ENCODE measurements at places on chromosomes 6 and 20.

GRCh38 chr6:82017288-82017687 is 230.3 kb downstream of the IBTK start:
- no peak for DNase-seq

DNA sequence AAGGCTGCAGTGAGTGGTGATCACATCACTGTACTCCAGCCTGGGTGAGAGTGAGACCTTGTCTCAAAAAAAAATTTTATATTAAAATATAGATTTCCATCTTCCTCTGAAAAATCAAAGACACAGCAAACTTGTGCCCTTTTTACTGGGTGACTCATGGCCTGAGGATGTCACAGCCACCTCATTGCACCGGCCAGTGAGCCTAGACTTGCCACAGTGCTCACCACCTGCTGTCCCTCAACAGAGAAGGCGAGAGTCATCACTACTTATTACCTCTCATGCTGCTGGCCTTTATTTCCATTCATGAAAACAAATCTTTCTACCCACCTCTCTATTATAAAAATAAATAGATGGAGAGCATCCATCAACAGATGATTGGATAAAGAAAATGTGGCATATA is 295.8 kb downstream of the PREX1 start:
- no peak for DNase-seq

- DNase-seq = no peak
Observed at GRCh38 chr20:31494131-31494530, 19.0 kb downstream of the REM1 start.

- no peak for DNase-seq
Observed at GRCh38 chr6:157380458-157380778, 572 bp upstream of the ZDHHC14 start.

GRCh38 chr6:36109092-36109491 is 21.2 kb upstream of the MAPK13 start:
- no peak for DNase-seq

GRCh38 chr6:1242021-1242420 is 69.9 kb upstream of the FOXQ1 start:
- no peak for DNase-seq

DNA sequence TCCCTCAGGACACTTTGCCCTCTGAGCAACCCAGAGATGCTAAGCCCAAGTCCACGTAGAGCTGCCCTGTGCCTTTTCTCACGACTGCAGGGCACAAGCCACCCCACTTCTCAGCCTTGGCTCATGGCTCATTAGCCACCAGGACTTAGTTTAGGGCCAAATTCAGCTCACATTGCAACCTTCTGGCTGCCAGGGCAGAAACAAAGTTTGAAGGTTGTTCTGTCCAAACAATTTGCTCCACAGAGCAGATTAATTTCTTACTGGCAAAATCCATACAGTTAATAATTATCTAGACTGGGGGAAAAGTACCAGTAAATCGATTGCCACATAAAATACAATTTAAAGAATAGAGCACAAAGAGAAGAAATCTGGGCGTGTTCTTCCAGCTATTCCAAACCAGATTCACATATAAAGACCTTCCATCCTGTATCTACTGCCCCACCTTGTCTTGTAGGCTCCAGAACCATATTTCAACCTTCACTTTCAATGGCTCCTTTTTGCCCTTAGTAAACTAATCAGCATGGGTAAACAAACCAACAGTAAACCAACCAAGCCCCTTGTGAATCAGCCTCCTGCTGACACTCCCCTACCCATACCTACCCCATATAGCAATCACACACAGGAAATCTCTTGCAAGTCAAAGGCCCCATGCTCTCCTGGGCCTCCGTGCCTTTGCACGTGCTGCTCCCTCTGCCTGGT is 101.9 kb downstream of the QRSL1 start:
- no peak for DNase-seq

DNA sequence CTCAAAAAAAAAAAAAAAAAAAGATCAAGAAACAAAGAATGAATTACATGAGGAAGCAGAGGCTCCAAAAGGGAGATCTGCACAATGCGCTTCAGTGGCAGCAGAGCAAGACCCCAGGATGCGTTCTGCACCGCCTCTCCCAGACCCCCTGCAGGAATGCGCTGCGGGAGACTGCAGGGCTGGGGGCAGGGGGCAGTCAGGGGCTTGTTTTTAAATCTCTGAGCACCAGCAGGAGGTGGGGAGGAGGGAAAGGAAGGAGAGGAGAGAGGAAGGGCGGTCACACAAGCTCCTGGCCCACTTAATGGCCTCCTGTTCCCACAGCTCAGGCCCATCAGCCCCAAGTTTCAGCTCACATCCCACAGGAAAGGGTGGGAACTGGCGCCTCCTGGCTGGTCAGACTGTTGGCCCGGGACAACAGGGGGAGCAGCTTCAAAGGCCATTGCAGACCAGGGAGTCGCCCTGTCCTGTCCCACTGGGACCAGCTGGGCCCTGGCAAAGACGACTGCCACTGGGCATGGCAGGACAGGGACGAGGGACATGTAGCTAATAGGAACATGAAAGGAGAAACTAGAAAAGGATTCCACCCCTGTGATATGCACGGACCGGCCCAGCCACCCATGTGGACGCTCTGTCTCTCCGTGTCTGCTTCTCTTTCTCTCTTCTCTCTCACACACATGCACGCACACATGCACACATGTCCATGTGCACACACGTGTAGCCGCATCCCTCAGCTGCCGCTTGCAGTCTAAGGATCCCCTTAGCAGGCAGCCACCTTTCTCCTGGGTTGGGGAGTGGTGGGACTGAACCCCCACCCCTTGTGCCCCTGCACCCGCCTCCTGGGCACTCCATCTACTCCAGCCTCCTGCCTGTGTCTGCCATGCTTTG is 34.7 kb downstream of the TFEB start:
- DNase-seq = no peak

DNA sequence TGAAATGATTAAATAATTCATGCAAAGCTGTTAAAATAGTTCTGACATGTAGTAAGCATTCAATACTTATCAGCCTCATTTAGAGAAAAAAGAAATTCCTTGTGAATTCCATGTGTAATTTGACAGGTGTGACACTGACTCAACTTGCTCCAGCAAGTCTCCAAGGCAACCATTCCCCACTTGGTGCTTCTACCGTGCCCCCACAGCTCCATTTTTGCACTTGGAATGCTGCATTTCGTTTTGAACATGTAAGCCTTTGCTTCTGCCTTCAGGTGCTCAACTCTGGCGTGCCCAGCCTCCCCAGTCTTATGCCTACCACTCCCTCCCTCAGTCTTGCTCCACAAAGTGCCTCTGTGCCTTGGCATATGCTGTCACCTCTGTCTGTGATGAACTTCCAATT is 760.6 kb upstream of the CHD6 start:
- DNase-seq = no peak

Data from NCI-H345 (cell line).